ENCODE measurements at places on chromosomes 7 and 10.

GRCh38 chr10:84762754-84763394 is 434.5 kb downstream of the CCSER2 start:
- no peak for DNase-seq

DNA sequence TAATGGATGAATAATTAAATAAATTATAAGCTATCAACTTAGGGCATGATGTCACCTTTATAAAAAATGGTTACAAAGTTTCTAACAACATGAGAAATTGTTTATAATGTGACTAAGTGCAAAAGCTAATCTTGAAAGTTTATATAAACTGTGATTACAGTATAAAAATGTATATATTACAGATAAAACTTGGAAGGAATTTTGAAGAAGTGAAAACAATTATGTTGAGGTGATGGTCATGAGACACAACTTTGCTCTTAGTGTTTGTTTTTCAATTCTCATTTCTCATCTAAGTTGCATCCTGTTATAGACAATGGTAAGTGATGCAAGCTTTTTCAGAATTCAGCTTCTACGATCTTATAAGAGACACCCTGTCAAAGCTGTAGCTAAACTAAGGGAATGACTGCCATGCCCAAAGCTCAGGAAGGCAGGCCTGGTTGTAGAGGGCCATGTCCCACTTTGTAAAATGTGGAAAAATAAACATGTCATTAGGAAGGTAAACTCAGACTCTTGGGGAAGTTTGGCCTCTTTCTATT is 23.9 kb downstream of the MACC1 start:
- no peak for DNase-seq

DNA sequence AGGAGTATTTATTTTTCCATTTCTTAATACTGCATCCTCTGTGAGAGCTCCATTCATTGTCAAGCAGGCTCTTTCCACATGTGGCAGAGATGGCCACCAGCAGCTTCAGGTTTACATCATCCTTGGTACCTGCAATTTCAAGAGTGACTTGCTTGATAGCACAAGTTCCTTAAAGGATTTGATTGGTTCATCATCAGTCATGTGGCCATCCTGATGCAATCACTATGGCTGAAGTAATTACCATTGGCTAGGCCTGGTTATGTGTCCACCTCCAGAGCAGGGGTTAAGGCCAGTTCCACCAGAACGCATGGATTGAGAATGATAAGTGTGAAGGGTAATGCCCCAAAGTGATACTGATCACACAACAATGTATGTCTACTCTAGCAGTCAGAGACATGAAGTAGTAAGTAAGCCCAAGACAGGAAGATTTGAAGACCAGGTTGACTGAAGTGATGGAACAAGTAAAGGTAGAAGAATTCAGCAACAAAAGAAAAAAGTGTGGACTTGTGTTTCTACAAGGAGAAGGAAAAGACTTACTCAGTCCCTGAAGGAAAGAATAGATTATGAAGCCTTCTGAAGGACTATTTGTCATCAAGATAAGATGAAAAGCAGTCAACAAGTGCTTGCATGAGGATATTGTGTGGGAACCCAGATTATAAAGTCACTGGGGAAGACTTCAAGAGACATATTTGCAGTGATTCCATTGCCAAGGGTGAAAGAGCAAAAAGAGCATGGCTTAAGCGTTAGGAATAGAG is 26.4 kb upstream of the PRKAR2B start:
- no peak for DNase-seq

DNA sequence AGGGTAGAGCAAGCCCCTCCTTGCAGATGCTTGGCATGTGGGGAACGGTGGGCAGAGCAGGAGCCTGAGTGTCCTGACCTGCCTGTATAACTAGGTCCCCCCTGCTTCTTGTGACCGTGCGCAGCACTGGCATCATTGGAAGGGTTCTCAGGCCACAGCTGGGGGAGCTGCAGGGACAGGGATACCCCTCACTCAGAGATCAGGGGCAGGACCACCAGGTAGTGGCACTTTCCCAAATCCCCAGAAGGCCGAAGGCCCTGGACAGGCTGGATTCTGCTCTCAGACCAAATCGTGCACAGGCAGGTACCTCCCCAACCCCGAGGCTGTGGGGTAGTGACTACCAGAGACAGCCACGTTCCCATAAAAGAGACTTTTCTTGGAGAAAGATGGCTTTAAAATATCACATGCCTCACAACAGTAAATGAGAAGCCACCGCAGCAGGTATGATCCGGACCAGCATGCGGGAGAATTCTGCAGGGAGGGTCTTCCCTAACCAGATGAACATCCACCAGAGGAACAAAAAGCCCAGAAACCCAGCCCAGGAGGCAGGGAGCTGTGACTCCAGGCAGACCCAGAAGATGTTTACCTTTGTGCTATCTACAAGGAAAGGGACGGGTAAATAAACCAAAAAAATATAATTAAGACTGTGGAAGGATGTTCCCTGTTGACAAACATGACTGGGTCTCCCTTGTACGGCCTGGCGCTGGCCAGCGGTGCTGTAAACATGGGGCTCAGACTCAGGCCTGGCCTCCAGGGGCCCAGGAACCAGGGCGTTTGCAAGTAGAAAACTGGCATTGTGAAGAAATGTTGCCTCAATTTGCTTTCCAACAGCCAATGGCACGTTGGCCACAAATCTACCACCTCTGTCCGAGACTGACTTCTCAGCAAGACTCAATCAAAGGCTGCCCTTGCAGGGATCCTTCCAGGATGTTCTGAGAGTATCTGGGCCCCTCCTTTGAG is 180.0 kb downstream of the TNS3 start:
- no peak for DNase-seq
